ENCODE measurements at places on chromosomes 6 and 20. TPM values are rescaled to one million over a fixed set of nuclear protein-coding genes. Genes with fewer than 3 reads are reported as not detected.

Gene CLPSL2
- polyA plus RNA-seq = 0.52 TPM

Gene PPP1R14C
- 0.81 TPM for polyA plus RNA-seq

Gene SMLR1
- 0.46 TPM for polyA plus RNA-seq

Gene CST2
- polyA plus RNA-seq = not detected

Gene MYCT1
- 17.2 TPM for polyA plus RNA-seq

Gene ZNF343
- 11.0 TPM for polyA plus RNA-seq

Gene TP53TG5
- polyA plus RNA-seq = 1.6 TPM

Gene C6orf15
- not detected for polyA plus RNA-seq

Gene ZSCAN23
- 13.8 TPM for polyA plus RNA-seq

Gene ACSS2
- 40.0 TPM for polyA plus RNA-seq

Gene EFCAB8
- polyA plus RNA-seq = not detected

Gene SIRPB1
- 3.6 TPM for polyA plus RNA-seq

Gene CTCFL
- polyA plus RNA-seq = 1.9 TPM

Gene CST1
- not detected for polyA plus RNA-seq

Gene LRRC73
- polyA plus RNA-seq = 1.2 TPM

Gene HDGFL1
- polyA plus RNA-seq = not detected

Gene HSPA1L
- polyA plus RNA-seq = 4.4 TPM

Gene SRMS
- polyA plus RNA-seq = 0.14 TPM

Gene RNF144B
- 18.2 TPM for polyA plus RNA-seq

Gene HUS1B
- polyA plus RNA-seq = not detected

Gene SIRPG
- polyA plus RNA-seq = not detected

Gene C20orf202
- 0.14 TPM for polyA plus RNA-seq

Gene PTCHD4
- polyA plus RNA-seq = 0.31 TPM

Gene WFDC2
- polyA plus RNA-seq = 179 TPM

Gene MUC22
- not detected for polyA plus RNA-seq

Gene SIRPD
- polyA plus RNA-seq = not detected

Gene ADGRG6
- 37.8 TPM for polyA plus RNA-seq

Gene VWA7
- 5.3 TPM for polyA plus RNA-seq

Gene RUNX2
- 3.9 TPM for polyA plus RNA-seq

Gene PIGU
- polyA plus RNA-seq = 34.4 TPM

Gene EYA2
- polyA plus RNA-seq = 1.8 TPM

Gene C20orf144
- 0.32 TPM for polyA plus RNA-seq

Gene SLC32A1
- 2.4 TPM for polyA plus RNA-seq

Gene MYB
- polyA plus RNA-seq = 5.1 TPM

Gene PSMB9
- 6.1 TPM for polyA plus RNA-seq

Gene PKIB
- 0.81 TPM for polyA plus RNA-seq

Gene BPIFB1
- 2.6 TPM for polyA plus RNA-seq

Gene TGM3
- 0.39 TPM for polyA plus RNA-seq

Gene PCSK2
- 1.1 TPM for polyA plus RNA-seq

Gene CYP24A1
- 0.15 TPM for polyA plus RNA-seq

Gene ENTPD6
- polyA plus RNA-seq = 34.7 TPM

Gene NRSN1
- 1.2 TPM for polyA plus RNA-seq

Gene LINC00237
- not detected for polyA plus RNA-seq

Gene ADTRP
- polyA plus RNA-seq = 0.14 TPM

Gene CALHM6
- polyA plus RNA-seq = 5.2 TPM

Gene LY6G6F
- 0.30 TPM for polyA plus RNA-seq

Data from left renal pelvis (tissue), 4 donors.